ENCODE measurements at places on chromosomes 3 and 15.

DNA sequence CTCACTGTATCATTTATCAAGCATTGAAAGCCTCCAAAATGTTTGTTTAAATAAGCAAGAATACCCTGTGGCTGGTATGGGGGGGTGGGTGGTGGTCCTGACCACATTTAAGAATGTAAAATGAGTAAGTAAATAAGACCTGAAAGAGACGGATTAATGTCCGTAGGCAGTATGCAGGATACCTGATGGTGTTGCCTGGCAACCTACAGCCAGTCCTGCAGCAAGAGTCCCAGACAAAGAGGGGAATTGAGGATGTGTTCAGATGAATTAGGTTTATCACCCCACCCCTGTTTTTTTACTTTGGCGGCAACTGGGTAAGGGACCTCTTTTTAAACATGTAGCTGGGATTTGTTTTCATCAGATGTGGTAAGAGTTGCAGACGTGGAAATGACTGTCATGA is 99.8 kb upstream of the BFSP2 start:
- no peak for DNase-seq

DNA sequence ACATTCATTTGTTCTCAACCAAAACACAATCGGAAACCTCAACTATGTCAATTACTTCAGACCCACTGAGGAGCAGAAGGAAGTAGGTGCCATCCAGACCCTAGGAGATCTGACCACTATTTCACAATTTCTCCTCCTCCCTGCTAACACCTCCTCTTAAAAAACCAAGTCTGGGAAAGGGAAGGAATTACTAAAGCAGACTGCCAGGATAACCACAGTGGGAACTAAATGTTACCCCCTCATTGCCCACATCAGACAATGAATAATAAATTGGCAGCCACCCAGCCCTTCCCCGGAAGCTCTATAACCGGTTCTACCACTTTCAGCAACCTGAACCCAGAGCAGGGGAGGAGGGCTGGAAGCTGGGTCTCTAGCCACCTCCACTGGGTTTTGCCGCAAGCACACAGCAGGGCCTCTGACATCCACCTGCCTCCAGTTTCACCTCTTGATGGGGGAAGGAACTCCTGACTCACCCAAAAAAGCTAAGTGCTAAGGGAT is 17.6 kb downstream of the C15orf62 start:
- no peak for DNase-seq

DNA sequence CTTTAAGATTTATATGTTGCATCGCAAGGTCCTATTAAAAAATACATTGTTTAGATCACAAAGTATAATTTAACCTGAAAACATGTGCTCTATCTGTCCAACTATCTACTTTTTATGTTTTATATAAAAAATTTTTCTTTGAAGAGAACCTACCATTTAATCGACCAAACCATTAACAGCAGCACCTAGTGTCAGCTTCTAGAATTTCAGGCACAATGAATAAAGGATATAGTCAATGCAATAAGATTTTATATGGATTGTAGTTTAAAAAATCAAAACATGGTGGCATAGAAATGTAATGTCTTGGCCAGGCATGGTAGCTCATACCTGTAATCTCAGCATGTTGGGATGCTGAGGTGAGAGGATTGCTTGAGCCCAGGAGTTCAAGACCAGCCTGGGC is 313.7 kb downstream of the GAP43 start:
- DNase-seq = no peak

GRCh38 chr3:178743297-178743696 is 207.1 kb downstream of the KCNMB2 start:
- DNase-seq = no peak

DNA sequence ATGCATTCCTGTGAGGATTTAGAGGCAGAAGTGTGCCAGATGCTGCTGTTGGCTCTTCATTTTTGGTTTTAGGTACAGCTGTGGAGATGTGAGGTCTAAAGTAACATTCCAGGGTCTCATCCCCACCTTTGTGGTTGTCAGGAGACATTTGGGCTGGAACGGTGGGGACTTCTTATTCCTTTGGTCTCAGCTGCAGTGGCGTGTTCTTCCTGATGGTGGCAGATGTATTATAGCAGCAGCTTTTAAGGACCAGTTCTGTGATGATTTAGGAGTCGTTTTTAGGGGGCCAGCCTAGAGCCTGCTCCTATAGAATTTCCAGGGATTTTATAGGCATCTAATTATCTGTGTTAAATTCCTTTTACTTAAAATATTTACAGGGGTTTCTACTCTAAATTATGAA is 221.0 kb upstream of the EOMES start:
- no peak for DNase-seq

- no peak for DNase-seq
Measured at GRCh38 chr3:60434950-60435349, 816.3 kb downstream of the FHIT start.

GRCh38 chr15:76533060-76533820 is 196.7 kb downstream of the ISL2 start:
- DNase-seq = no peak

DNA sequence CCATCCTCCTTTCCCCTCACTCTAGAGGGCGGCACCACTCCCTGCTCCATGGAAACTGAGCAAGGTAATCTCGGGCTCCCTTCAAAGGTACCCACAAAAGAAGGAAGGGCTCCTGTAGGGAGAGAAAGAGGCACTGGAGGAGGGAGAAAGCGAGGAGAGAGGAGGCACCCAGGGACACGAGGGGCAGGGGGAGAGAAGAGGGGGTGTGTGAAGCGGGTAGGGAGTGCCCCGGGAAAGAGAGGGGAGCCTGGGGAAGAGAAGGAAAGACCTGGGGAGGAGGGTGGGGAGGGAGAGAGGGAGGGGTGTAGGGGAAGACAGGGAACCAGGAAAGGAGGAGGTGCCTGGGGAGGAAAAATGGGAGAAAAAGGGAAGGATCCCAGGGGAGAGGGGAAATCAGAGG is 523 bp downstream of the VILL start:
- DNase-seq = no peak

- DNase-seq = no peak
Measured at GRCh38 chr3:153138276-153139210, 23.5 kb upstream of the RAP2B start.
